Activated naive CD4-positive, alpha-beta T cell (primary cell): ENCODE measurements at places on chromosomes 7 and 10.

DNA sequence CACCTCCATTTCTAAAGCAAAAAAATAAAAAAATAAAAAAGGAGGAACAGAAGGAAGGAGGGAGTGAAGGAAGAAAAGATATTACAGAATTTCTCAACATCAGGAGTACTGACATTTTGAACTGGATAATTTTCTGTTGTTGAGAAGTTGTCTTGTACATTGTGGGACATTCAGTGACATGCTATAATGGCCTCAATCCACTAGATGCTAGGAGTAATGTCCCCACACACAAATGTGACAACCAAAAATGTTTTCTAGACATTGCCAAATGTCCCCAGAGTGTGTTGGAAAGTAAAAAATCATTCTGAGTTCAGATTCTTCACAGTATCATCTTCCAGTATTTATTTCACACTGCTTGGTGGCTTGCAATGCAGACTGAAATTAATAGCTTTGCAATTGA lies 6.5 kb downstream of the ZNF438 start:
- no peak for DNase-seq

- DNase-seq: no peak
Measured at GRCh38 chr10:69574571-69574978, 1.4 kb upstream of the NEUROG3 start.

DNA sequence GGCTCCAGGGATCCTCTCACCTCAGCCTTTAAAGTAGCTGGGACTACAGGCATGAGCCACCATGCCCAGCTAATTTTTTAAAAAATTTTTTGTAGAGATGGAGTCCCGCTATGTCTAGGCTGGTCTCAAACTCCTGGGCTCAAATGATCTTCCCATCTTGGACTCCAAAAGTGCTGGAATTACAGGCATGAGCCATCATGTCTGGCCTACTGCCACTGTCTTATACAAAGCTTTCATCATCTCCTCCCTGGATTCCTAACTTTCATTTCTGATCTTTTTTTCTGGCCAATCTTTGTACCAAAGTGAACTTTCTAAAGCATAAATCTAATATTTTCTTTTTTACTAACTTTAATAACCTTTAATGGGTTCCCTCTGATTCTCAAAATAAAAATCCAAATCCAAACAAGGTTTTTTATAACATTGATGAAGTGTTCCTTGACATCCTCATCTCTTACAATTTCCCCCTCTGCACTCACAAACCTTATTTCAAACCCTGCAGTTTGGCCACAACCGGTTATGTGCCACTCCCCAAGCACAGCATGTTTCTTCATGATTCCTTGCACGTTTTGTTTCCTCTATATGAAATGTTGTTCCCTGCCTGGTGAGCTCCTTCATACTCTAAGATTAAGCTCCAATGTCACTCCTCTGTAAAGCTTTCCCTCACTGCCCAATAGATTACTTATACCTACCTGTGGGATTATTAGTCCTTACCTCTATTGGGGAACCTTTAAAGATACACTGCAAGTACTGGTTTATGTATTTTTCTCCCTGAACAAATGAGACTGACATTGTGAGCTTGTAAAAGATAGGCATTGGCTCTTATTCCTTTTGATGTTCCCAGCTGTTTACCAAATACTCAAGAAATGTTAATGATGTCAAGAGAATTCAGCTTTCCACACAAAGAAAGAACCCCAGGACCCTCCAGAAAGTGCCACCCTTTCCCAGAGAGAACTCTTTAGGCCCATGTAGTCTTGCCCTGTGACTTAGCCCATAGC lies 101.7 kb downstream of the HOXA1 start:
- DNase-seq: no peak

DNA sequence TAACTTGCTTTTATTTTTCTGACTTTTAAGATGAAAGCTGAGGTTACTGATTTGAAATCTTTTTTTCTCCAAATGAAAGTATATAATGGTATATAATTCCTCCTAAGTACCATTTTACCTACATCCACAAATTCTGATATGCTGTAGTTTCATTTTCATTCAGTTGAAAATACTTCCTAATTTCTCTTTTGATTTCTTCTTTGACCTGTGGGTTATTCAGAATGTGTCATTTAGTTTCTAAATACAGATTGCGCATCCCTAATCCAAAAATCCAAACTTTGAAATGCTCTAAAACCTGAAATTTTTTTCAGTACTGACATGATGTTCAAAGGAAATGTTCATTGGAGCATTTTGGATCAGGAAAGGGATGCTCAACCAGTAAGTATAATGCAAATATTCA lies 168.7 kb downstream of the CELF2 start:
- no peak for DNase-seq

DNA sequence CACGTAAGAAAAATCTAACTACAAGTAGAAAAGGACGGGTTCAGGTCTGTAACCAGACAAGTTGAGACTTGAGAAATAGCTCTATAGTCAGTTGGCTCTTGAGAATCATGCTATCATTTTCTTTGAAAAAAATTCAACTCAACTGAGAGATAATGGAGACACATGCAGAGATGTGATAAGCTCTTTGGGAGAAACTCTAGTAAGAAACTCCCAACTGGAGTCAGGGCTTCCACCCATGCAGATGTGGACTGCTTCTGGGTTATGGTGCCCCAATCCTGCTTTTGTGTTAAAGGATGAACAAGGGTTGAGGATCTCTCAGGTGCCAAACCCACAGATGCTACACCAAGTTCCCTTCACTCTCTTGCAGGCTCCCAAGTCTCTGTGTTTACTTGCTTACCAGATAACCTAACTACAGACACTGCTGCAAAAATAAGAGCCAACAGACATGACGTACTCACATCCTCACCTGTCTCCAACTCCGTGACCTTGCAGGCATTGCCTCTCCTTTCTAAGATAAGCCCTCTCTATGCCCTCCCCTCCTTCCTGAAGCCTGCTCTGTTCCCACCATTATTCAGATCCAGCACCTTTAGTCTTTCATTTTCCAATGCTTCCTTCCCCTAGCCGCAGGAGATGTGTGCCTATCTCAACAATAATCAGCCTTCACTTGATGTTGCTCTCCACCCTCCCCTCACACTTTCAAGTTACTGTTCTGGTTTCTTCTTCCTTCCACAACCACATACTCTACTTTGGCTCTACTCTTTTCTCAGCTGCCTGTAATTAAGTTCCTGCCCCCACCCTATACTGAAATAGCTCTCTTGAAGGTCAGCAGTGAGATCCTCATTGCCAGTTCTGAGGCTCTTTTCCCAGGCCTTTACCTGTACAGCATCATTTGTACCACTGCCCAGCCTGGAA lies 130.0 kb downstream of the ICA1 start:
- no peak for DNase-seq

DNA sequence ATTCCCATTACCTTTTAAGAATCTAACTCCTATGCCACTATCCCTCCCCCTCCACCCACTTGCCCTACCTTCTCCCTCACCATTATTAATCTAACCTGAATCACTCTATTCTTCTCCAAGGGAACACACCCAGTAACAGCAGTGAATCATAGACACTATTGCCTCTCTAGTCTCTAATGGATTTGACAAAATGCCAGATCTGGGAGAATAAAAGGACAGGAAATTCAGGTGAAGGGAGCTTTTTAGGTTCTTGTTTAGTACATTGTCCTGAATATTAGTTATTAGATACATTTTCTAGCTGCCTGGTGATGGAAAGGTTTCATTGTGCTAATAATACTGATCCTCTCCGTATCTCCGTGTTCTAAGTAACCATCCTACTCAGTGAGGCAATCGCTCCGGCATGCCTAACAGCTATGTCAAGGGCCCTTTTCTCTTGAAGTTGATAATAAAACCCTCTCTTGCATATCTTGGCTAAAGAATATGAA lies 4.1 kb upstream of the SFR1 start:
- no peak for DNase-seq

DNA sequence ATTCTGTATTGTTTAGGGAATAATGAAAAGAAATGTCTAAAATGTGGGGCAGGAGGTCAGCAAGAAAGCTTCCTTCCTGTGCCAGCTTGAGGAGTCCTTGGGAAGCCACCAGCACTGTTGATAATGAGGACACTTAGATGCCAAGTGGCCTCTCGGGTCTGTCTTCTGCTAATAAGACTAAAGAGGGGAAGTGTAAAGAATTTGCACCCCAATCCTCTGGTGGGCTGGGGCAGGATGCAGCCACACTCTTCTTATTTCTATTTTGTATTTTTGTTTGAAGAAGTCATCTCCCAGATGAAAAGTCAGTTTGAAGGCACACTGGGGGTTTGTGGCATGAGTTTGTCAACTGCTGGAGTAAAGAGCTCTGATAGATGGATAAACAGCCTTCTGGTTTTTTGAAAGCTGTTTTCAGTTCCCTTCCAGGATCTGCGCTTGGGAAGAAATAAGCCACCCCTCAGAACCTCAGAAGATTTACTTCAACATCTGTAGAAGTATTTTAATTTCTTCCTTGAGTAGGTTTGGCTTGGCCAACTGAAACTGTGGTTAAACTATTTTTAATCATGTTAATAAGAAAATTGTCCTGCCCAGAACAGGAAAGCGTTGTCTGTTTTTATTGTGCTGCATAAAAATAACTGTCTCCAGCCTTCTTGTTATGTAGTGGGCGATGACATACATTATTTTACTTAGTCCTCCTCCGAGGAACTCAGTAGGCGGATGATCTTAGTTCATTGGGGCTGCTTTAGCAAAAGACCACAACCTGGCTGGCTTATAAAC lies 128.8 kb upstream of the GPR26 start:
- no peak for DNase-seq

- no peak for DNase-seq
Measured at GRCh38 chr10:116255886-116256751, 16.9 kb downstream of the GFRA1 start.

GRCh38 chr7:108330227-108330626 lies 126.0 kb downstream of the NRCAM start:
- DNase-seq: no peak

DNA sequence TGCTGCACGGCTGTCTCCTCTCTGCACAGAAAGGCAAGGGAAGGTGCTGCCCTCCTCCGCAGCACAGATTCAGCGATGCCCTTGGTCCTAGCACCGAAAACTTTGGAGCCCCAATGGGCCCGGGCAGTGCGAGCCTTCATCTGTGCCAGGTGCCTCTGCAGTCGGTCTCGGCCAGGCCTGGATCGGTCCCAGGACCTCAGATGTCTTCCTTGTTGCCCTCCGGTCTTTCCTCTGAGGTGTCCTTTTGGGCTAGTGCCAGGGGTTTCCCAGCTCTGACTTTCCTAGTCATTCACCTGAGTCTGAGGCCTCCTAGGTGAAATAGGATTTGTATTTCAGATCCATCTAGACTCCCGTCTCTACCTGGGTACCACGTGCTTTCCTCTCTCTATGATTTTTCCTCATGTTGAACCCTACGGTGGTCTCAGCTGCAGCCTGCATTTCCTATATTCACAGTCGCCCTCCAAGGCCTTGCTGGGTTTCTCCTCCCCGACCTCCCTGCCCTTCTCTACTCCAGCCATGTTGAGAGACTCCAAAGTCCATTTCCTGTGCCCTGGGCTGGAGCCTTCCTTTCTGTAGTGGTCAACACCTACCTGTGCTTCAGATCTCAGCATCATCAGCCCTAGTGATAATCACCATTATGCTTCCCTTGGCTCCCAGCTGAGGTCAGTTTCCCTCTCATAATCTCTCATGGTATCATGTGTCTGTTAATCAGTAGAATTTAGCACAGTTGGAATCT lies 92.0 kb upstream of the PRSS58 start:
- DNase-seq: no peak

DNA sequence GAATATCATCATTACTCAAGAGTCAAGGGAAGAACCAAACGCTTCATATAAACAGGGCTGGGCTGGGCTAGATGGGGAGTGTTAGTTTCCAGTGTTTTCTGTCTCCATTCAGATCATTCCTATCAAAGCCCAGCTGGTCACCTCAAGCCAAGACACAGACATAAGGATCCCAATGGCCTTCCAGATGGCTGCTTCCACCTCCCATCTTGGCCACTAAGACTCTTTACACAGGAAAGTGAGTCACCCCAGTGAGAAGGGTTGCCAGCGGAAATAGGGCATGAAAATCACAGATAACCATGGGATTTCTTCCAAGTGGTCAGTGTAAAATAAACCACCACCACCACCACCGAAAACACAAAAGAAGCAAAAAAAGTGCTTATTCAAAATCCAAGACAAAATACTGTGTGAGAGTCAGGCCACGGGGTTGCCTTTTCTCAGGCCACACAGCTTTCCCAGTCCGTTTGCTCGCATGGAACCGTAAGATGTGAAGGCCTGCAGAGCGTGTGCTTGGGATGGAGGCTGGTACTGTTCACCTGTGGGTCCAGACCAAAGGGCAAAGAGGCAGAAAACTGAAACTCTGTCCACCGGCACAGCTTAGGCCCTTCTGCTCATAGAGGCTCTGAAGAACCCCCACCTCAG lies 5.6 kb downstream of the PRSS2 start:
- no peak for DNase-seq

- no peak for DNase-seq
Measured at GRCh38 chr10:132588301-132589013, 50.9 kb downstream of the INPP5A start.

GRCh38 chr10:84987039-84987438 lies 658.6 kb downstream of the CCSER2 start:
- DNase-seq: no peak

DNA sequence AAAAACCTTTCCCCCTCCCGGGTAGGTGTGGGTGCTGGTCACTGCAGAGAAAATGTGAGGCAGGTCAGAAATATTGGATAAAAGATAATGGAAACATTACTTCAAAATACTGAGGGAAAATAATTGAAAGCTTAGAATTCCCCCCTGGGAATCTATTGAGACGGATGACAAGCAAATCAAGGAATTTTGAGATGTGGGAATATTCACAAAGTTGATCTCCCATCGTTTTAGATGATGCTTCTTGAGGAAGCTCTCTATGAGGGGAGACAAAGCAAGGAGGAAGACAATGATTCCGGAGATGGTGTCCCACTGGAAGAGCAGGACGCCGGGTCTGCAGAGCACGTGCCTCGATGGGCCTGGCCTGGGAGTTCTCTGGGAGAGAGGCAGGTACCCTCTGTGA lies 211.0 kb downstream of the WDR37 start:
- no peak for DNase-seq

DNA sequence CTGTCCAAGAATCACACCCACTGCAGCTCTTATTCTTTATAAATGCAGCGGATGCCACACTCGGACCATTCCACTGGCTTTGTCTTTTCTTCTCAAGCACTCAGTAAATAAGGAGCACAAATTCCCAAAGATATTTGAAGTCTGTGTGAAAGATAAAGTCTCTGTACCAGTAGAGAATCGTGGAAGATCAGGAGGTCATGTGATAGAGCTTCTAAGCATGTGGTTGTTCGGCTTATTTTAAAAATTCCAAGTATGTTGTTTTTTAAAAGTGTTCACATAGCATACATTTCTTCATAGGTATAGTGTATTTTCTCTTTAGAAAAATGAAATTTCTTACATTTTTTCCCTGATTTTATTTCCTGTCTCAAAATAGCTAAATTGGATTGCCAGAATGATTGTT lies 75.8 kb downstream of the NOC3L start:
- no peak for DNase-seq
